ENCODE measurements at places on chromosomes 1 and 21.
A peak's percentile ranks its signal among the peaks of the same experiment; 100 is the strongest.

- no peak for DNase-seq
Measured at GRCh38 chr1:53657531-53657805, 81.5 kb downstream of the GLIS1 start.

DNA sequence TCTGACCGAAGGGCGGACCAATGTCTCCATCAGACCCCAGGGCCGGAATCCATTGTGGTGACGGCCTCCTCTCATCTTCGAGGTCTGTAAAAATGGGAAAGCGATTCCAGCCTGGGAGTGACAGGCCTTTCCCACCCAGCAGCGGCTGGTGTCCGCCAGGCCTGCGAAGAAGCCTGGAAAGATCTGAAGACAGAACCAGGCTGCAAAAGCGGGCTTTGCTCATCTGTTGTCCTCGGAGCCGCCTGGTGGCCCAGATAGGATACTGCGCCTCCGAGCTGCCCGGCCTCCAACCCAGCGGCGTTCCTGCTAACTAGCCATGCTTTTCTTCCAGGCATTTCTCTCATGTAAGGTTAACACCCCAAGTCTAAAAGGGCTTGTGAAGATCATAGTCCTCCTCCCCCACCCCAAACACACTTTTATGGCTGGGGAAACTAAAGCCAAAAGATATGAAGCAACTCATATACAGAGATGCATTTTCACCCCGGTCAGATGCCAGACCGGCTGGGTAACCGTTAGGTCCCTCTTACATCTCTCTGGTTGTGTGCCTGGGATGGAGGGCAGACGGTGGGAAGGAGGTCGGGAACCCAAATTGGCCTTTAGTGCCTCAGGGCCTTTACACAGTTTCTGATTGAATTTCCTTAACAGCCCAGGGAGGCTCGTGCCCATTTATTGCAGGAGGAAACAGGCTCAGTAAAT is 1.9 kb upstream of the DHRS3 start:
- DNase-seq: peak; percentile 94

DNA sequence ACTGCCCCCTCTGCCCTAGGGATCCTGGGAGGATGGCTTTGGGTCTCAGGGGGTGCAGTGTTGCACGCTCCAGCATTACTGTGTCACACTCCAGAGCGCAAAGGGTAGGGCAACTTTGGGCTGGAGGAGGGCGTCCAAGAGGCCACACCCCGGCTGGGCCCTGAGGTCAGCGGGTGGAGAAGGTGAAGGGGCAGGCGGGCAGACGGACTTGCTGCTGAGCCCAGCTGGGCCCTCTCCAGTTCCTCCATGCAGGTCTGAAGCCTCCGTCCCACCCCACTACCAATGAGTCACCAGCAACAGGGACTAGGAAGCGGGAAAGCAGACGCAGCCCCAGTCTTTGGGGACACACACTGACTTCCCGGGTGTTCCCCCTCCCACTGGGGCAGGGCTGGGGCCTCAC is 116.0 kb downstream of the CASZ1 start:
- no peak for DNase-seq

- no peak for DNase-seq
Measured at GRCh38 chr1:196897158-196897828, 9.4 kb downstream of the CFHR4 start.

- DNase-seq: no peak
Measured at GRCh38 chr1:223331301-223331700, 32.7 kb downstream of the SUSD4 start.

DNA sequence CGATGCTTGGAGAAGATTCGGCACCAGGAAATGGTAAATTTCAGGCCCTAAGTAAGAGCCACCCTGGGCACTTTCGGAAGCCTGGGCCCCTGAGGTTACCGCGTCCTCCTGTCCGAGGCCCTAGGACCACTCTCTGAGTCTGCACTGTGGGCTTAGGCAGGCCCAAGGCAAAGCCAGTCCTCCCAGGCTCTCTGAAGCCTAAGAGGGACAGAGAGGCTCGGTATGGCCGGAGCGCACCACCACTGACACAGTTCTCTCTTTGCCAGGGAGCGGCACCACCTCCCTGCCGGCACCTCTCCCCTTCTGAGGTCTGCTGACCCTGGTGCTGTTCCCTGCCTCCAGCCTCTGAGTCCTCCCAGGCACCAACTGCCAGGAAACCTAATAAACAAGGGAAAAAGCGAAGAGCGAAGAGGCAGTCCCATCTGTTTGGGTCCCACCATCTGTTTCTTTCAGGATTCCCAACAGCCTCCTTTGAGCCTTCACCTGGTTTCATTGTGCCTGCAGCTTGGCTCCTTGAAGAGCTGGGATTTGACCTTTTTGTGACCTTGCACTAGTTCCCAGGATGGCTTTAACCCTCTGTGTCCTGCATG is 57.7 kb downstream of the VWA5B1 start:
- DNase-seq: no peak

GRCh38 chr1:14263671-14264070 is 334.8 kb upstream of the KAZN start:
- no peak for DNase-seq

- no peak for DNase-seq
Measured at GRCh38 chr1:112727716-112728115, 12.6 kb upstream of the PPM1J start.
